Activated CD8-positive, alpha-beta T cell treated with anti-CD3 and anti-CD28 coated beads for 36 hours (primary cell): ENCODE measurements at places on chromosomes 4 and X.
A peak's percentile ranks its signal among the peaks of the same experiment; 100 is the strongest.

DNA sequence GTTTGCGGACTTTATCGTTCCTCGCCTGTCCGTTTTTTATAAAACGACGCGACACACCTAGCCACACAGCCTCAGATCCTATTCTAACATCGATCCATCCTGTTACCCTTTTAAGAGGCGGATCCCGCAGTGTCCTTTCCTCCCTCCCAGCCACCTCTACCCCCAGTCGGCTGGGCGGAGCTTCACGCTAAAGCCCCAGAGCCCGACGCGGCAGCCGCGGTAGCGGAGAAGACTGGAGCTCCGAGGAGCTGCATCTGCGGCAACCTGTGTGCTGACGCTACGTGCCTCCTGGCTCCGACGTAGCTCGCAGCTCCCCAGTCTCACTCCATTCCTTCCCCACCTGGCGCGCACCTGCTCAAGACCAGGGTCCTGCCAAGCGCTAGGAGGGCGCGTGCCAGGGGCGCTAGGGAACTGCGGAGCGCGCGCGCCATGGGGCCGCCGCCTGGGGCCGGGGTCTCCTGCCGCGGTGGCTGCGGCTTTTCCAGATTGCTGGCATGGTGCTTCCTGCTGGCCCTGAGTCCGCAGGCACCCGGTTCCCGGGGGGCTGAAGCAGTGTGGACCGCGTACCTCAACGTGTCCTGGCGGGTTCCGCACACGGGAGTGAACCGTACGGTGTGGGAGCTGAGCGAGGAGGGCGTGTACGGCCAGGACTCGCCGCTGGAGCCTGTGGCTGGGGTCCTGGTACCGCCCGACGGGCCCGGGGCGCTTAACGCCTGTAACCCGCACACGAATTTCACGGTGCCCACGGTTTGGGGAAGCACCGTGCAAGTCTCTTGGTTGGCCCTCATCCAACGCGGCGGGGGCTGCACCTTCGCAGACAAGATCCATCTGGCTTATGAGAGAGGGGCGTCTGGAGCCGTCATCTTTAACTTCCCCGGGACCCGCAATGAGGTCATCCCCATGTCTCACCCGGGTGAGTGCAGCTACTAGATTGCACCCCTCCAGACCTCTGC is at the start of gene RNF128:
TSS of gene RNF128 (plus strand) at position 217 of the 953 bp plus-strand sequence. CDS start at position 430, 213 bp downstream.
- DNase-seq: peak; percentile 8

- no peak for DNase-seq
Observed at GRCh38 chr4:127642169-127642568, 9.4 kb downstream of the INTU start.

- DNase-seq: no peak
Observed at GRCh38 chr4:184850431-184851199, 24.8 kb upstream of the ACSL1 start.

DNA sequence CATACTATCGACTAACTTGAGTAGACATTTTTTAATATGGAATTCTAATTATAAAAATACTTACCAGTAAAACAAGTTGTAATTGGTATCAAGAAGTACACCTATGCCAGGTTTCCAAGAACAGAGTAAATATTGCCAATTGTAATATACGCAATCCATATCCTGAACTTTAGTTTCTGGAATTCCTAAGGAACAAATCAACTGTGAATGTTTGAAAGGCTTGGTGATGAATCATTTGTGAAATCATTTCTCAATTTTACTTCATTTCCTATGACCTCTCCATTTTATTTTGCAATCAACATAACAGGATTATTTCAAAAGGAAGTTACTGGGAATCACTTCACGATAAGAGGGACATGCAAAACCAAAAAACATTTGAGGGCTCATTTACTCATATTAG is 3.7 kb downstream of the IL13RA2 start:
- no peak for DNase-seq

GRCh38 chr4:2159931-2160330 is 82.0 kb downstream of the HAUS3 start:
- no peak for DNase-seq

DNA sequence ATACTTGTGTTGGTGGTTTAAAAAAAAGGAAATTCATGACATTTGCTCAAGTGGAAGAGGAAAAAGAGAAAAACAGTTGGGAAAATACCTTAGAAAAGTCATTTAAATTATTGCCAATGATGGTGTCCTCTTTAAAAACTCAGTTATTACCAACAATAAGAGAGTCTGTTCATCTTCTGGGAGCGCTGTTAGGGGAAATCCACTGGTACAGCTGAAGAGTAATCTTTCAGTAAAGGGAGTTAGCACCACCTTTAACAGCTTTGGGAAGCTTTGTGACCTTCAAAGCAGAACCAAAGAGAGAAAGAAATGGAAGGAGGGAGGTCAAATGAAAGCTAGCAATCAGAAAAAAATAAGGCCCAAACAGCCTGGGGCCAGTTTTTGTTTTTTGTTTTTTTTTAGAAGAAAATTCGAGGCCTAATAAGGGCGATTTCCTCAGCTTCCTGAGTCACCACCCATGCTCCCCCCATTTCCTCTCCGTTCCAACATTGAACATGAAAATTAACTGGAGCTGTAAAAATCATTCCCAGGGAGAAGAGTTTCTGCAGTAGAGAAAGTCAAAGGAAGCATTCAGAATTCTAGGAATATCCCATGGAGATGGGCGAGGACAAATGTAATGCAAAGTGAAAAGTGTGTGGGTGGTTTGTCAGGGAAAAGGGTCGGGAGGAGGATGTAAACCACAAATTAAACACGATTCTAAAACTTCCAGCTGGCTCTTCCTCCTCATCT is 115.1 kb downstream of the SH3KBP1 start:
- no peak for DNase-seq

GRCh38 chr4:184979461-184980124 is 38.7 kb upstream of the HELT start:
- no peak for DNase-seq

DNA sequence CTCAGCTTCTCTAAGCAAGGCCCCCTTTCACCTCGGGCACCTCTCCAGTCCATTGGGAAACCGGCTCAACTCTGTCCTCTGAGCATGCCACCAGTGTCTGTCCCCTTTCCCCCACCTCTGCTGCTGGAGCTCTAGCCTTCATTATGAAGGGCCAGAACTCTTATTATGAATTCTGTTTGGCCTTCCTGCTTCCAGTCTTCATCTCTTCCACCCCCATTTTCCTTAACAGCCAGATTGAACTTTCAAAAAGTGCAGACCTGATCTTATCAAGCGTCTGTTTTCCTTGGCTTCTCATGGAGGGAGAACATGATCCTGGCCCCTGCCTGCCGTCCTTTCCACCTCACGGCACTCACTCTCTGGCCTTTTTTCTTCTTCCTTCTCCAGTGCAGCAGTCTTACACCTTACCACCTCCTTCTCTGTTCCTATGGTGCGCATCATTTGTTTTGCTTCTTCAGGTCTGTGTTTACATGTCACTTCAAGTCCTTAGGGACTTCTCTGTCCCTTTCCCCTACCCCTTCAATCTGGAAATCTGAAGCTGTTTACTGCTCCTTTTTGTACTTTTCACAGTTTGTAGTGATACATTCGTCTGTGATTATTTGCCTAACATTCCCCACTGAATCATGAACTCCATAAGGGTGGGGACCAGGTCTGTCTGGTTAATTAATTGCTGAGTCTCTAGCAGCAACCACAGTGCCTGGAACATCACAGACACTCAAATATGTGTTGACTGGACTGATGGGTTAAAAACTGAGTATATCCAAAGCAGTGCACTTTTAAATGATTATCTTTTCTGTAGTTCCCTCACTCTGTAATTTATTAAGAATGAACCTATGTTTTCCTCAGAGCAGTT is 55.8 kb downstream of the FNIP2 start:
- no peak for DNase-seq

DNA sequence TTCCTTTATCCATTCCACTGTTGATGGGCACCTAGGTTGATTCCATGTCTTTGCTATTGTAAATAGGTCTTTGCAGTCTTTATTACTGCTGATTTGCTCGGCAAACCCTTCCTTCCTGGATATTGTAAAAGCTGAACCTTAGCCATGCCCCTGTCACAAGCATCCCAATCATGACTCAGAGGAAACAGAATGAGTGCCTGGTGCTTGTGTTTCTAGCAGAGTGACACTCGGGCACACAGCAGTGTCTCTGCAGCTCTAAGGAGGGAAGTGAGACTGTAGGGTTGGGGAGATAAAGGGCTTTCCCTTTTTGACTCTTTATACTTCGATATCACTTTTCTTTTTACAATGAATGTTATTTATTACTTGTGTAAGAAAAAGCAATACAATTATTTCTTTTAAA is 83.3 kb downstream of the AKAP4 start:
- DNase-seq: no peak

- no peak for DNase-seq
Observed at GRCh38 chr4:165403637-165404036, 24.8 kb downstream of the CPE start.

GRCh38 chr4:102036619-102037376 is 246.3 kb downstream of the BANK1 start:
- no peak for DNase-seq

DNA sequence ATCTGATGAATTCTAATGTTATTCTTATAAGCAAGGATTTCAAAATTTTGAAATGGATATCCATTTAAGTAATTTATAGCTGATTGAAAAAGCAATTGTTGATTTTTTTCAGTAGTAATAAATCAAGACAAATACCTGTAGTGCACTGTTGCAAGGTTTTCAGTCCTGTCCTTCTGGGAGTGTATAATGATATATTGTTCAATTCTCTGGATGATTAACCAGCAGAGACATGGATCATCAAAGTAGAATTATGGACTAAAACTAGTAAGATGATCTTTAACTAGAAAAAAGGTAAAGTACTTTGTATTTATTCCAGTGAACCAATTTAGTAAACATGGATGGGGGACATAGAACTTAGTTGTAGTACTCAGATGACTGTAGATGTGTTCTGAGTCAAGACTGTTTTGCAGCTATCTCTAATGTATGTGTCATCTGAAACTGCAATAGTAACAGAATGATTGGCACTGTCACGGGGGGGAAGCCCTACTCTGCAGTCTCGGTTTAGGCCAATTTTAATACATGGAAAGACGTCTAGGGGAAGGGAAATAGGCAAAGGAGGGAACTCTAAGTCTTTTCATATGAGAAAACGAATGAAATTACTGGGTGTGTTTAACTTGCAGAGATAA is 121.9 kb downstream of the GLRA3 start:
- DNase-seq: peak; percentile 7

GRCh38 chr4:168535689-168536088 is 38.8 kb downstream of the PALLD start:
- DNase-seq: no peak

- no peak for DNase-seq
Observed at GRCh38 chrX:91435395-91435794, 756 bp downstream of the PABPC5 start.

DNA sequence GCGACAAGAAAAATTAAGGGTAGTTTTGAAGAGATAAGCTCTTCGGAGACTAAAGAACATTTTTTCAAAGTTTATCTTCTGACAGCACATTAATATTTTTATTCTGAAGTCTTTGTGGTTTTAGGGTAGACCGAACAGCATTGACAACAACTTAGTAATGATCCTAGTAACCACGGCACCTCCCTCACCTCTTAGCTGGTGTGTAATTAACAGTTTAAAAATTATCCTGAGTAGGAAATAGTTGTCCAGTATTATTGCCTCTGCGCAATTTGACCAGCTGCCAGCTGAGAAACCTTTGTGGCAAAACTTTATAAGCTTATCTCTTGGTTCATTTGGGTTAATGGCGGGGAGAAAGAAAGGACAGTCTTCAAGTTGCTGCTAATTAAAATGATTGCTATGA is 213.6 kb downstream of the CBLL2 start:
- no peak for DNase-seq

DNA sequence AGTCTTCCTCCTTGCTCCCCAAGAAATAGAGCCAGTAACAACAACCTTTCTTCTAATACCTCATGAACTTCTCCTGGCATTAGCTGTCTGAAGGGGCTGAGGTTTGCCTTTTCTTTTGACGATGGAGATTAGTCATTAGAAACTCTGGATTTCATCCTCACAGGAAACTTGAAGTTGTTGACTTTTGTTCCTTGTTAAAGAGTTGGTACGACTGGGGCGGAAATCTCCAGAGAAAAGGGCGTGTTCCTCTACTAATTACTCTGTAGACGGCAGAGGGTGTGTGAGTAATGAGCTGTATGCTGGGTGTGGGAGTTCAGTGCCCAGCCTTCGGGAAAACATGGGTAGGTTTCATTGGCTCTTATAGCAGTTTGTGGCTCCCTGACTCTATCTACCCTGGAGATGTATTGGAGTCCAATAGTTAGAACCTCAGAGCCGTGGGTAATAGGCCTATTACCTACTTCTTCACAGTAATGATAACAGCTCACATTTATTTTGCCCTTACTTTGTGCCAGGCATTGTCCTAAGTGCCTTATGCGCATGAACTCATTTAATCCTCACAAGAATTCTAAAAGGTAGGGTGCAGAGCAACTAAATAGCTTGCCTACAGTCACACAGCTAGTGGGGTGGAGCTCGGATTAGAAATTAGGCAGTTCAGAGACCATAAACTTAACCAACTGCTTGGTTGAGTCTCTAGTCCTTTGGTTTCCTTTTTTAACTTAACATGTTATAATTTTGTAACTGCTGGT is 23.4 kb downstream of the TMEM164 start:
- DNase-seq: no peak

GRCh38 chr4:1477045-1477840 is 71.0 kb upstream of the NKX1-1 start:
- no peak for DNase-seq

- DNase-seq: no peak
Observed at GRCh38 chr4:103085555-103086196, 9.1 kb upstream of the SLC9B2 start.

DNA sequence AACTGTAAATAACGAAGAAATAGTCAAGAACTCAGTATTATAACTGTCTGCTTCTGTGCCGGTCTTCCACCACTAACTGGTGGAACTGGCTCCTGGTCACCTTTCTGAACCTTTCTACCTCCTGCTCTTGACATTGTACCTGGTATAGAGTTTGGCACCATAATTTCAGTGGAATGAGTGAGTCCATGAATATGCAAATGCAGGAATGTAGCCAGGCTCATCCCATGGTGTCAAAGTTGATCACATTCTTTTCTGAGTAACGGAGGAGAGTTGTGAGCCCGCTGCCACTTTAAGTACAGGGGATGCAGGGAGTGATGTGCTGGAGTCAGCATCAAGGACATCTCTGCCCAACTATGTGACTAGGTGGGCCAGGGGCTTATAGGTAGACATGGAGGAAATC is 207.9 kb upstream of the HS3ST1 start:
- DNase-seq: no peak

DNA sequence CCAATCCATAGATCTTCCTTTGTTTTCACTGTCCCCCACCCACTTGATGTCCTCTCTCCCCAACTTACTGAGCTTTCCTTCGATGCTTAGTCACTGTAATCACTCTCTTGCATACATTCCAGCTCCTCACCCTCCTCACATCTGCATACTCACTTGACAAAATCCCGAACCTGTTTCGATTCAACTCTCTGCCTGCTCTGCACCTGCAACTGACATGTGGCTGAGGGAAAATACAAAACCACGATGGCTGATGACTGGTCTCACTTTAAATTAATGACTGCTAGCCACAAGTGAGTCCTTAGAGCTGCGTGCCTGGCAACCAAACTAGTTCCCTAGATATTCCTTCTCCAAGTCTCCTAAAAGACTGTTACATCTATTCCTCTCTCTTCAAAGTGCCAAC is 70.4 kb upstream of the FHL1 start:
- DNase-seq: no peak
